ENCODE measurements at places on chromosomes 5 and 9. TPM values are rescaled to one million over a fixed set of nuclear protein-coding genes. Genes with fewer than 3 reads are reported as not detected.

ENC1 gene
- total RNA-seq = 0.44 TPM

CKMT2 gene
- not detected for total RNA-seq

ROR2 gene
- total RNA-seq = 0.05 TPM

GRCh38 chr5:5505815-5506214 is 83.3 kb downstream of the ICE1 start:
- H3K36me3 ChIP-seq = peaks cover 11% of the 10 kb centered on the region
- DNase-seq = no peak
- H3K27me3 ChIP-seq = peaks cover 41% of the 10 kb centered on the region
- no peaks in the 10 kb centered on the region for H3K4me1 ChIP-seq
- H3K4me3 ChIP-seq = no peak overlapping the region
- no peak overlapping the region for H3K27ac ChIP-seq

DNA sequence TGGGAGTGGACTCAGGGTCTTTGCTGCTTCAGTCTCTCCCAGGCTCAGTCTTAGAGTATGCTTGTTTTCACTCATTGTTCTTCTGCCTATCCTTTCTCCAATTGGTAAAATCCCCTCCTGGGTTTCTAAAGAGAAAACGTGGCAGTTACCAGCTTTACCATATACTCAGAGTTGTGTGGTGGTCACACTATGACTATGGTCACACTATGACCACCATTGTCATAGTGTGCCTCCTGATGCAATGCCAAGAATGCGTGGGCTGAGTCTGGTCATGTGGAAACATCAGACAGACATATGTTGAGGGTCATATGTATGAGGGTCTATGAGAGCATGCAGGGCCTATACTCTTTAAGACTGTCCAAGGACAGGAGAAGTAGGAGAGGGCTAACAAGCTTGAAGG is 326.5 kb upstream of the PRR16 start:
- no peak overlapping the region for H3K27ac ChIP-seq
- H3K4me3 ChIP-seq = no peak overlapping the region
- no peaks in the 10 kb centered on the region for H3K4me1 ChIP-seq
- no peaks in the 10 kb centered on the region for H3K27me3 ChIP-seq
- H3K36me3 ChIP-seq = no peaks in the 10 kb centered on the region

DNA sequence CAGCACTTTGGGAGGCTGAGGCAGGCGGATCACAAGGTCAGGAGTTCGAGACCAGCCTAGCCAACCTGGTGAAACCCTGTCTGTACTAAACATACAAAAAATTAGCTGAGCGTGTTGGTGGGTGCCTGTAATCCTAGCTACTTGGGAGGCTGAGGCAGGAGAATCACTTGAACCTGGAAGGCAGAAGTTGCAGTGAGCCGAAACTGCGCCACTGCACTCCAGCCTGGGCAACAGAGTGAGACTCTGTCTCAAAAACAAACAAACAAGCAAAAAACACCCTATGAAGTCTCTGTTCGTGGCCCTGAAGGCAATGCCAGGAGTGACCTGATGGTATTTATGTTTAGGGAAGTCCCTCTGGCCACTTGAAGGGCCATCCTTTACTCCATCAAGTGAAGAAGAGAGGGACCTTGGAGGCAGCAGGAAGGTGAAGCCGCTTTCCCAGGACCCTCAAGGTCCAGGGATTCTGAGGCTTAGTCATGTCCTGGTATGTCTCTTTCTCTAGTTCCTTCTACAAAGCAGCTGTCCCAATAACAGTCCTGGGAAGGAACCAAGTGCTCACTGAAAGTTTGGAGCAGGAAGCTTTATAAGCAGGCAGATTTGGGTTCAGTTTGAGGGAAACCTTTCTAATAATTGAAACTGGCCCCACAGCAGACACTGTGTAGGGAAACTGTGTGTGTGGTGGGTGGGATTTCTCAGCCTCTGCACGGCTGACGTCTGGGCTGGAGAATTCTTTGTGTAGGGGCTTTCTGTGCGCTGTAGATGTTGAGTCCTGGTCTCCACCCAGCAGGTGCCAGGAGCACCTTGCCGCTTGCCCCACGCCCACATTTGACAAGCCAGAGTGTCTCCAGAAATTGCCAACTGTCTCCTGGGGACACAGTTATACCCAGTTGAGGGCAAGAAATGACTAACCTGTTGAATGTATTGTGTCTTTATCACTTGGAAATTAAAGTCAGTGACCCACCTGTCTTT is 12.5 kb downstream of the PHF2 start:
- H3K27ac ChIP-seq = no peak overlapping the region
- no peak for DNase-seq
- peaks cover 44% of the 10 kb centered on the region for H3K4me1 ChIP-seq

DNA sequence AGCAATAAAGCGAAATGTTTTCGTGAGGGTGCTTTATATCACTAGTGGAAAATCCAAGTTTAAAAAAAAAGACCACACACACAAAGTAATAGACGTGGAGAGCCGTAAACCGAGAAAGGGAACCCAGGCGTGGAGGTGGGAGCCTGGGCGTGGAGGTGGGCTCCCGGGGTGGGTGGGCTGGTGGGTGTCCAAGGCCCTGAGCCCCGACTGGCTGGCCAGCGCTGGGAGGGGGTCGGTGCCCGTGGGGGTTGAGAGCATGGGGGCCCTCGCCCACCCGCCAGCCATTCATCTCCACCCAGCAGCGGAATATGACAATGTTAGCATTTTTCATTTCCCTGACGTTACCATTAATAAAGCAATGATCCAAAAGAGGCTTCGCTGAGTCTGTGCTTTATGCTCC is 135.0 kb downstream of the MVB12B start:
- H3K36me3 ChIP-seq = no peaks in the 10 kb centered on the region
- H3K27me3 ChIP-seq = no peaks in the 10 kb centered on the region

- H3K4me3 ChIP-seq = peak overlapping the region; percentile 2
- DNase-seq = peak; percentile 69
- H3K27ac ChIP-seq = peak overlapping the region; percentile 87
- no peaks in the 10 kb centered on the region for H3K36me3 ChIP-seq
- no peaks in the 10 kb centered on the region for H3K27me3 ChIP-seq
- H3K4me1 ChIP-seq = peaks cover 37% of the 10 kb centered on the region
Measured at GRCh38 chr9:35618854-35619799, 914 bp upstream of the CD72 start.

GRCh38 chr5:149679876-149680809 is 50.0 kb upstream of the PPARGC1B start:
- H3K36me3 ChIP-seq = no peaks in the 10 kb centered on the region
- no peaks in the 10 kb centered on the region for H3K4me1 ChIP-seq
- H3K27me3 ChIP-seq = peaks cover 20% of the 10 kb centered on the region

- H3K27ac ChIP-seq = no peak overlapping the region
- H3K27me3 ChIP-seq = no peaks in the 10 kb centered on the region
- H3K4me1 ChIP-seq = peaks cover 2% of the 10 kb centered on the region
- no peak for DNase-seq
- H3K4me3 ChIP-seq = no peak overlapping the region
Measured at GRCh38 chr9:32969270-32969669, 32.2 kb downstream of the APTX start.

DNA sequence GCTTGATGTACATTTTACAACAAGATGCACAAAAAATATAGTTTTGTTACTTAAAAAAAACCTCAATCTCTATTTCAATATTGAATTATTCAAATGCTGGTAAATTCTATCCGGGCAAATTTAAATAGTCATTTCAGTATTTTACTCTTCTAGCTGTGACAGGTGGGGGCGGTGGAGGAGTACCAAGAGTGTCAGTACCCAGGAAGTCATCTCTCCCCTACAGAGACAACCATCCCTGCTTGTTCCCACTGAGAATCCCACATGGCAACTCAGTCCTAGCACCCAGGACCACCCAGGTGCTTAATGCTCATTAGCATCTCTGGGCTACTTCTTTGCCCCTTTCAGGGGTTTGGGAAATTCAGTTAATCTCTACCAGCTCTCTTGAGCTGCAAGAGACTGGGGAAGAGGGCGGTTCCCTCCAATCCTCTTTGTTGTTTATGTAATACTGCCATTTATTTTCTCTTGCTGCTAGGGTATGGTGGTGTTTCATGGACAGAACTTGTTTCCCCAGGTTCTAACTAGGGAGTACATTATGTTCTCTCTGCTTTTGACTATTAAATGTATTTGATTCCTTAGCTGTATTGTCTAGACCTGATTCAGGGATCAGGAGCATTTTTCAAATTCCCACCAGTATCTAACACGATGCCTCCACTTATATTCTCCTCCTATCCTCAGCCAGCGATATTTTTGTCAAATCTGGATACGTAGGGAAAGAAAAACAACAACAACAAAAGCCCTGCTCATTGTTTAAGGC is 122.5 kb downstream of the CDH18 start:
- no peak for DNase-seq
- no peak overlapping the region for H3K4me3 ChIP-seq
- H3K36me3 ChIP-seq = no peaks in the 10 kb centered on the region
- no peak overlapping the region for H3K27ac ChIP-seq
- no peaks in the 10 kb centered on the region for H3K4me1 ChIP-seq

DNA sequence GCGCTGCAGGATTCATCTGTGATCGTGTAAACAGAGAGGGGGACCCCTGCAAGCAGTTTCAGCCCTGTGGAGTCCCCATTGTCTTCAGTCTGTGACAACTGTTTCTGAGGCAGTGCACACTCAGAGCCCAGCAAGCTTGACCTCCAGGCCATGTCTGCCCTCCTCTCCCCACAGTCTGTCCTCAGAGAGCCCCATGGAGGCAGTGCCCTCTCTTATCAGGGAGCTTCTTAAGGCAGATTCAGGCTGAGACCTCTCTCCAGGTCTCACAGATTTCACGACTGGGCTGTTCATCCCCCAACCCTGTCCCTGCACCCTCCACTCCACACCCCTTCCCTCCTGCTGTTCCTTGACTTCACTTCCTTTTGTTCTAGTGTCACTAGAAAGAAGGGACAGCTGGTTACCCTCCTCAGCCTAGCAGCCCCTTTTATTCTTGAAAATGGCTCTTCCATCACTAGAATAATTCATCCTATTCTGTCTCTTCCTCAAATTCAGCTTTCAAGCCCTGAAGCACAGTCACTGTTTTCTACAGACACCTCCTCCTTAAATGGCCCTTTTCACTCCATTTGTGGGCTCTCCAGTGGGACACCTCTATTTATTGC is 218.4 kb downstream of the MED10 start:
- no peak for DNase-seq
- H3K4me3 ChIP-seq = no peak overlapping the region
- no peaks in the 10 kb centered on the region for H3K4me1 ChIP-seq
- H3K27me3 ChIP-seq = peaks cover 2% of the 10 kb centered on the region
- H3K27ac ChIP-seq = no peak overlapping the region

- H3K36me3 ChIP-seq = no peaks in the 10 kb centered on the region
- peaks cover 14% of the 10 kb centered on the region for H3K27me3 ChIP-seq
- no peak overlapping the region for H3K4me3 ChIP-seq
- no peaks in the 10 kb centered on the region for H3K4me1 ChIP-seq
Measured at GRCh38 chr9:87201351-87201751, 254.0 kb upstream of the GAS1 start.

DNA sequence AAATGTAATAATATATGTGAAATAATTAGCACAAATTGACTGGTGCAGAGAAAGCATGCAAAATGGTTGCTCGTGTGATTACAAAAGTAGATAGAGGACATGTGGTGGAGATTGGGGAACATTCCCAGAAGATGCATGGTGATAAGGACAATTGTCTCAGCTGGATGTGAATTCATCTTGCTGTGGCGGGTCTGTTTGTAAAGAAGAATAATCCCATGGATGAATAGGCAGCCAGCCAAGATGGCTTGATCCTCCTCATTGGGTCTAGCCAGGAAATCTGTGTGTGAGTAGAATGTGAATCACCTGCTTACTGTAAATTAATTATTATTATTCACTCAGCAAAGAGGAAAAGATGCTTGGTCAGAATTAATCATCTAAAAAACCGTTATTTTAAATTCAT is 12.6 kb upstream of the DPYSL3 start:
- no peaks in the 10 kb centered on the region for H3K36me3 ChIP-seq
- DNase-seq = no peak
- H3K4me3 ChIP-seq = no peak overlapping the region
- H3K27me3 ChIP-seq = no peaks in the 10 kb centered on the region
- no peak overlapping the region for H3K27ac ChIP-seq

DNA sequence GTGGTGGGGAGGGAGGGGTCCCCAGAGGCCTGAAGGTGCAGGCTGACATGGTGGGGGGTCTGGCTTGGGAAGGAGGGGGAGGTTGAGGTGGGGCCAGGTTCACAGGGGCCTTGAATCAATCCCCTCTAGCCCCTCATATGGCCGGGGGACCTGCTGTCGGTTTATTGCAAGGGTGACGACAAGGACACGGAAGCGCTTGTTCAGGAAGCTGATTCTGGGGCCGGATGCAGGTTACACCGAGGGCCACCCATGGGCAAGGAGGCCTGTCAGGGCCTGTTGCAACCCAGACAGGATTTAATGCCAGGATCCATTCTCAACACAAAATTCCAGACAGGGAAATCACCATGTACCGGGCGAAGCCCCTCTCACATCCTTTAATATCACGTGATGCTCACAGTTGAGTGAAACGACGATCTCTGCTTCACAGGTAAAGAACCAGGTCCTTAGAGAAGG is 41.6 kb upstream of the SYNPO start:
- H3K36me3 ChIP-seq = no peaks in the 10 kb centered on the region
- no peak overlapping the region for H3K4me3 ChIP-seq
- no peak for DNase-seq
- no peak overlapping the region for H3K27ac ChIP-seq
- H3K27me3 ChIP-seq = no peaks in the 10 kb centered on the region
- no peaks in the 10 kb centered on the region for H3K4me1 ChIP-seq

GRCh38 chr9:112531666-112532282 is 45.1 kb downstream of the KIAA1958 start:
- no peaks in the 10 kb centered on the region for H3K36me3 ChIP-seq
- peaks cover 6% of the 10 kb centered on the region for H3K4me1 ChIP-seq
- no peak overlapping the region for H3K27ac ChIP-seq
- no peak overlapping the region for H3K4me3 ChIP-seq

- H3K4me3 ChIP-seq = no peak overlapping the region
- peaks cover 62% of the 10 kb centered on the region for H3K4me1 ChIP-seq
- H3K27me3 ChIP-seq = no peaks in the 10 kb centered on the region
- DNase-seq = no peak
- peaks cover 3% of the 10 kb centered on the region for H3K36me3 ChIP-seq
Measured at GRCh38 chr5:177354711-177355110, 3.0 kb upstream of the RGS14 start.

DNA sequence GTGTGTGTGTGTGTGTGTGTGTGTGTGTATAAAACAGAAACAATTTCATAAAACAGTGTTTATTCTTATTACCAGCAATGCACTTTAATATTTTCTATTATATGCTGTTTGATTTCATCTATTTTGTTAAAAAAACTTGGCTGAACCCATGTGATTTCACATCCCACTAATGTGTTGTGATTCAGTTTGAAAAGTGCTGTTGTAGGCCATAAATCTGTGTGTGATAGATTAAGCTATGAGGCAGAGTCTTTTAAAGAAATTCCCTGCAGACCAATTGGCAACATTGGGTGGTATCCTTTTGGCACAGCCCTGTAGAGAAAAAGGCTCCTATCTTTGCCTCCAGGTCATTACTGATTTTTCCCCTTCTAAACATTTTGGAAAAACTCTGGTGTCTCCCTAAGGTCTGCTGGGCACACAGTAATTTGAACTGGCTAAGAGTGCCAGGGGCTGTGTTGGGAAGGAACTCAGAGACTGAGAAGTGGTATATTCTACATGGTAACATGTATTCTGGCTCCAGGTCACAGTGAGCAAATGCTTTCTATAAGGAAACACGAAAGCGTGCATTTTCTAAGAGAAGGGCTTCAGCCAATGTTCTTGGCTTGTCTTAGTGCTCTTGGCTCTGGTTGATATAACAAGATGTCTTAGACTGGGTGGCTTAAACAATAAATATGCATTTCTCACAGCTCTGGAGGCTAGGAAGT is 4.5 kb downstream of the CAMK4 start:
- peak overlapping the region; percentile 66 for H3K4me3 ChIP-seq
- H3K27me3 ChIP-seq = no peaks in the 10 kb centered on the region
- H3K27ac ChIP-seq = peak overlapping the region; percentile 85
- H3K4me1 ChIP-seq = peaks cover 66% of the 10 kb centered on the region

Data from activated CD4-positive, alpha-beta memory T cell treated with anti-CD3 and anti-CD28 coated beads for 36 hours (primary cell).